Osteocyte (in vitro differentiated cells): ENCODE measurements at places on chromosomes 12 and 14. TPM values are rescaled to one million over a fixed set of nuclear protein-coding genes. Genes with fewer than 3 reads are reported as not detected.

SERPINA3 gene
- total RNA-seq = 1.2 and 1.6 TPM in 2 replicates

SDR9C7 gene
- total RNA-seq = not detected in 2 replicates

KRT82 gene
- total RNA-seq = not detected in 2 replicates

KRT1 gene
- not detected in 2 replicates for total RNA-seq

- H3K27ac ChIP-seq = no peak overlapping the region
- DNase-seq = no peak
- no peaks in the 10 kb centered on the region for H3K27me3 ChIP-seq
- H3K36me3 ChIP-seq = no peaks in the 10 kb centered on the region
- H3K4me1 ChIP-seq = peaks cover 7% of the 10 kb centered on the region
- H3K4me3 ChIP-seq = no peak overlapping the region
Observed at GRCh38 chr12:71315328-71315985, 124.1 kb upstream of the LGR5 start.

GRCh38 chr12:44848703-44849085 is 27.4 kb downstream of the NELL2 start:
- H3K27me3 ChIP-seq = peaks cover 4% of the 10 kb centered on the region
- H3K27ac ChIP-seq = no peak overlapping the region
- no peak for DNase-seq
- no peak overlapping the region for H3K4me3 ChIP-seq

DNA sequence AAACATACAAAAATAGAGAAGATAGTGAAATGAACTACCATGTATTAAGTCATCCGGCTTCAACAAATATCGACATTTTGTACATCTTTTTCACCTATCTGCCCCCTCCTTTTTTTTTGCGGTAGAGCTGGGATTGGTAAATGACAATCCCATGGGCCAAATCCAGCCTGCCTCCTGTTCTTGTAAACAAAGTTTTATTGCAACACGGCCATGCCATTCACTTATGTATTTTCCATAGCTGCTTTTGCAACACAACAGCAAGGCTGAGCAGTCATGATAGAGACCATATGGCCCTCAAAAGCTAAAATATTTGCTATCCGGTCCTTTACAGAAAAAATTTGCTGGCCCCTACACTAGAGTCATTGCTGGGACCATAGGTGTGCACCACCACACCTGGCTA is 58.1 kb upstream of the PLEKHG3 start:
- H3K27me3 ChIP-seq = no peaks in the 10 kb centered on the region
- DNase-seq = no peak
- peak overlapping the region; percentile 50 for H3K4me3 ChIP-seq
- H3K27ac ChIP-seq = peak overlapping the region; percentile 99

DNA sequence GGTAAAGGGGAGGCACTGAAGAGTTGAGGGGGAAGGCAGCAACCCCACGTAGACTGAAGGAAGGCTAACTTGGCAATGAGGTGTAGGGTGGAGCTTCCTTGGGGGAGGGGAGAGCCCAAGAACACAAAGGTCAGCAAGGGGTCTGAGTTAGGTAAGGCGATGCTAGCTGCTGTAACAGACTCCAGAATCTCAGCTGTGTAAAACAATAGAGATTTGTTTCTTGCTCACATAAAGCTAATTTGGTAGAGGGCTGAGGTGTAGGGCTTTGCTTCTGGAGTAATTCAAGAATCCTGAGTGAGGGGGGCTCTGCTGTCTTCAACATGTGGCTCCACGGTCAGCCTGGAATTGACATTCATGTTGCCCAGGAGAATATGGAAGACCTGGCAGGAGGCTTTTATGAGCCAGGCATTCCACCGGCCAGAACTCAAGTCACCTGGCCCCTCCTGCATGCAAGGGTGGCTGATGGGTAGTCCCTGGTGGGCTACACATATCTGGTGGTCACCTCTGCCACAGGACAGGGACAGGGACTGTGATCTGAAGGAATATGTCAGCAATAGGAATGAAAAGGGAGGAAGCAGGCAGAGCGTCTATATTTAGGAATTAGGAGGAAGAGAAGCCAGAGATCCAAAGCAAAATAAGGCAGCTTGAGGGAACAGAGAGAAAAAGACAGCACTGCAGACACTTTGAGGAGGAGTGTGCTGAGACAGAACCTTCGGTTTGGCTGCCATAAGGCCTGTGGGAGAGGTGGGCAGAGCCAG is 153.7 kb downstream of the ZFP36L1 start:
- H3K4me3 ChIP-seq = no peak overlapping the region
- H3K27me3 ChIP-seq = no peaks in the 10 kb centered on the region
- H3K4me1 ChIP-seq = no peaks in the 10 kb centered on the region
- H3K27ac ChIP-seq = no peak overlapping the region
- DNase-seq = no peak

DNA sequence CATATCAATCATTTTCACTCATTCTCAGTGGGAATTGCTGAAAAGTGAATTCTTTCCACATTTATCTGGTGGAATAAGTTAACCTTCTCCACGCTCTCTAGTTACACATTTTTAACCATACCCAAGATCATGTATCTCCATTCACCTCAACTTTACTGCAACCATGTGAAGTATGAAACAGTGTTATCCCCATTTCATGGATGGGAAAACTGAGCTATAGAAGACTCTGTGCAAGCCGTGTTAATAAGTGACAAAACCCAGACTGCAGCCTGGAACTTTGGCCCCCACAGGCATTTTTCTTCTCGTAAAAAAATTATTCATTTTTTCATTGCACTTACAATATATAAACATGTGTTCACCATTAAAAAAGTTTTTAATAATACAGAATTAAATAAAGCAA is 82.4 kb upstream of the CCND2 start:
- H3K27ac ChIP-seq = no peak overlapping the region
- no peak for DNase-seq
- H3K36me3 ChIP-seq = no peaks in the 10 kb centered on the region
- no peaks in the 10 kb centered on the region for H3K4me1 ChIP-seq

GRCh38 chr12:91328451-91328850 is 145.8 kb upstream of the DCN start:
- no peak for DNase-seq
- peaks cover 38% of the 10 kb centered on the region for H3K4me1 ChIP-seq
- H3K36me3 ChIP-seq = no peaks in the 10 kb centered on the region
- H3K27ac ChIP-seq = peak overlapping the region; percentile 78

DNA sequence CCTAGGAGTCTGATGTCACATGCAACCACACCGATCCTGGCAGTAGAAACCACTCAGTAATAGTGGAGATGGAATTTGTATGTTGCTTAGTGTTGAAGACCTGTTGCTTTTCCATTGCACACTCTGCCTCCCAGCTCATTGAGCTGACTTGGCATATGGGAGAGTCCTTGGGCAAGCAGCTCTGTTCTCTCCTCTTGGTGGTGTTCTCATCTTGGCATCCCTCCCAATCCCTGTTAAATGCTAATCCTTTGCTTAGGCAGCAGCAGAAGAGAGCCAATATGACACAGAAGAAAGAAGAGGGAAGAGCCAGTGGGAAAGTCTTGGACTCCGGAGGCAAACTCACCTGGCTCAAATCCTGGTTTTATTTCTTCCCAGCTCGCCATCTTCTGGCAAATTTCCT is 178.0 kb upstream of the CAND1 start:
- no peak overlapping the region for H3K27ac ChIP-seq
- peaks cover 3% of the 10 kb centered on the region for H3K4me1 ChIP-seq
- no peaks in the 10 kb centered on the region for H3K36me3 ChIP-seq
- DNase-seq = no peak
- no peak overlapping the region for H3K4me3 ChIP-seq

GRCh38 chr12:104673696-104674482 is 217.1 kb downstream of the CHST11 start:
- H3K4me1 ChIP-seq = peaks cover 49% of the 10 kb centered on the region
- H3K27me3 ChIP-seq = no peaks in the 10 kb centered on the region
- H3K36me3 ChIP-seq = no peaks in the 10 kb centered on the region

DNA sequence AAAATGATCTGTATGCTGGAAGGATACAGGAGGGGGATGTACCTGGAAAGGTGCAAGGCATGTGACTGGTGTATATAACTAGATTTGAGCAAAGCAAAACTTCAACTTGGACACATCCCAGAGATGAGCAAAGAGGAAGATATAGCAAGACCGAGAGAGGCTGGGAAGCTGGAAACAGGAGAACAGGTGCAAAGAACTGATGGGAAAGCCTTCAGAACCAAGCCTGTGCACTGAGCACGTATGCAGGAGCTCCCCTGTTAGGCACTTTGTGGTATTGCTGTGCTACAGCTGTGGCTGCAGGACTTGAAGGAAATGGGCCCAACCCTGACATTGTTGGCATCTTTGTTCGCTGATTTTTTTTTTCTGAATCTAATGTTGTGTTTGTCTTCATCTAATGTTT is 120.7 kb upstream of the PWP1 start:
- peaks cover 6% of the 10 kb centered on the region for H3K27me3 ChIP-seq
- no peaks in the 10 kb centered on the region for H3K4me1 ChIP-seq
- H3K27ac ChIP-seq = no peak overlapping the region
- no peaks in the 10 kb centered on the region for H3K36me3 ChIP-seq
- DNase-seq = no peak

DNA sequence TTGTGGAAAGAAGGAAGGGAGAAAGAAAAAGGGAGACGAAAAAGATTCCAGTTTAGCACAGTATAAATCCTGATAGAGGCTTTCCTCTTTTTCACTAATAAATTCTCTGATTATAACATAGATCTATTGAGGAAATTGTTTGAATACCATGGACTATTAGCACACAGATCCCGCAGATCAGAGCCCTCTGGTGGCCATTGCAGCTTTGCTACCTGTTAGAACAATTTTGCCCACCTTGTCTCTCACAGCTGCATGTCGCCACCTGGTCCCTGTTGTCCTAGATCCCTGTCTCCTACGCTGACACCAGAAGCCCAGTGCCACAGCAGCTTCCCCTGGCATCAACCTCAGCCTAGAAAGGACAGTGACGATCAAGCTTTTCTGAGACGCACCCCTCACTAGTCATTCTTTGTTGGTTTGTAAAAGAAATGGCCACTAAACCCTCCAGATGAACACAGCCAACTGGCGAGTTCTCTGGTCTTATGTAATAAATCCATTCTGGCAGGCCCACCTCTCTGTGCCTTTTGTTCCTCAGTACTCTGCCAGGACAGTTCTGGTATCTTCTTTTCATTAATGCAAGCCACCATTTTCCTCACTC is 9.9 kb downstream of the GPHB5 start:
- H3K36me3 ChIP-seq = no peaks in the 10 kb centered on the region
- H3K4me3 ChIP-seq = no peak overlapping the region
- no peaks in the 10 kb centered on the region for H3K4me1 ChIP-seq
- H3K27me3 ChIP-seq = peaks cover 33% of the 10 kb centered on the region
- H3K27ac ChIP-seq = no peak overlapping the region

DNA sequence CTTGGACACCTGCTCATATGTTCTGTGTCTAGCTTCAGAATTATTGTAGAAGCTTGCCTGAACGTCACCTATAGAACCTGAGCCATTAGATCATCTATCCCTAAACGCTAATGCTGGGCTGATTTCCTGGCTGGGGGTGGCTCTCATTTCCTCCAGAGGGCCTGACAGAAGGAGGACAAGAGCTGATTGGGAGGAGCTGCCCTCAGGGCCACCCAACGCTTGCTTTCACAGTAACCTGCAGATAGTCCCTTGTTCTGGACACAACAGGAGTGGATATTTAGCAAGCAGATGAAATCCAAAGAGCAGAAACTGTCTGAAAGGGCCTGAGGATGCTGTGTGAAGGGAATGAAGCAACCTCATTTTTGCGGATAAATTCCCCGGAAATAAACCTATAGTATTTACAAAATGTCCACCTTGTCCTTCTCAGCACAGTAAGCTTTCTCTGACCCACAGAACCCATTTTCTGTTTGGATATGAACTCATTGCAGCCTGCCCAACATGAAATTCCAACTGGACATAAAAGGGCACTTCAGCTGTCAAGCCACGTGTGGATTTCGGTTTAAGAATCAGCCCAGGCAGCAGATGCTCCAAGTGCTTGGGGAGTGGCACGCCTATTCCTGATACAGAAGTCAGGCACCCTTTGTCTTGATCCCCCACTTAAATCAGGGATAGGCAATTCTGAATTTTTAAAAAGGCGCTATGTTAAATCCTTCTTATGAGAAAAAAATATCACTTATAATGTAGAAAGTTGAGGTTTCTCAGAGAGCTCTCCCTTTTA is 32.8 kb upstream of the TUBA1C start:
- peak overlapping the region; percentile 86 for H3K27ac ChIP-seq
- H3K4me3 ChIP-seq = no peak overlapping the region
- no peaks in the 10 kb centered on the region for H3K27me3 ChIP-seq
- peaks cover 33% of the 10 kb centered on the region for H3K4me1 ChIP-seq
- no peaks in the 10 kb centered on the region for H3K36me3 ChIP-seq
- no peak for DNase-seq

DNA sequence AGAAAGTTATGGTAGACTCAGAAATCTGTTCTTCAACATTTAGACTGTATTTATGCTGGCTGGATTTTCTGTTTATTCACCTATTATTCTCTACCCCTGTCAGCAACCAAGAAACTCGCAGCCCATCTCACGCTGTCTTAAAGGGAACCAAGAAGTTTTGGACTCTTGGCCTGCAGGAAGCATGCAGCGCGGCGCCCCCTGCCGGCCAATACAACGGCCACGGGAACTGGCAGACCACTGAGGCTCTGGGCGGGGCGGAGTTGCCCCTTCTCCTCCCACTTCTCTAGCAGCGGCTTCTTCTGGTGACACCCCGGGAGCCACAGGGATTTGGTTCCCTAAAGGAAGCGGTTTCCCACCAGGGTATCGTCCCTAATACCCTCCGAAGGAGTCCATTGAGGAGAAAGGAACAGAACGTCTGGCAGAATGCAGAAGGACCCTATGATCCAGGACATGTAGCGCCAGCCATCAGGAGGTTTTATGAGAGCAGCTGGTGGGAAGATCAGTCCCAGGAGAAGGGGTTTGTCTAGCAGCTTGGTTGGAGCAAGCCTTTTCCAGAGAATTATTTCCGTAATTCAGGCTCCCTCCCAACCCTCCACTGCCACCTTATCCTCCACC is 21.0 kb upstream of the RNASE2 start:
- no peaks in the 10 kb centered on the region for H3K36me3 ChIP-seq
- H3K4me3 ChIP-seq = no peak overlapping the region
- DNase-seq = no peak
- no peaks in the 10 kb centered on the region for H3K4me1 ChIP-seq
- peaks cover 16% of the 10 kb centered on the region for H3K27me3 ChIP-seq

- DNase-seq = peak; percentile 83
- H3K36me3 ChIP-seq = no peaks in the 10 kb centered on the region
- H3K4me3 ChIP-seq = no peak overlapping the region
- H3K27ac ChIP-seq = no peak overlapping the region
- H3K27me3 ChIP-seq = no peaks in the 10 kb centered on the region
Observed at GRCh38 chr14:105881021-105881930, 354.9 kb downstream of the TMEM121 start.

GRCh38 chr12:93137656-93138612 is 208.8 kb upstream of the EEA1 start:
- DNase-seq = no peak
- H3K4me1 ChIP-seq = peaks cover 29% of the 10 kb centered on the region
- H3K27me3 ChIP-seq = no peaks in the 10 kb centered on the region

- no peak for DNase-seq
- H3K27ac ChIP-seq = no peak overlapping the region
- no peaks in the 10 kb centered on the region for H3K27me3 ChIP-seq
- H3K36me3 ChIP-seq = no peaks in the 10 kb centered on the region
Observed at GRCh38 chr14:54681811-54682261, 114.9 kb downstream of the SAMD4A start.
